Midbrain (tissue), 1 donor: ENCODE measurements at places on chromosomes 3 and 15.

DNA sequence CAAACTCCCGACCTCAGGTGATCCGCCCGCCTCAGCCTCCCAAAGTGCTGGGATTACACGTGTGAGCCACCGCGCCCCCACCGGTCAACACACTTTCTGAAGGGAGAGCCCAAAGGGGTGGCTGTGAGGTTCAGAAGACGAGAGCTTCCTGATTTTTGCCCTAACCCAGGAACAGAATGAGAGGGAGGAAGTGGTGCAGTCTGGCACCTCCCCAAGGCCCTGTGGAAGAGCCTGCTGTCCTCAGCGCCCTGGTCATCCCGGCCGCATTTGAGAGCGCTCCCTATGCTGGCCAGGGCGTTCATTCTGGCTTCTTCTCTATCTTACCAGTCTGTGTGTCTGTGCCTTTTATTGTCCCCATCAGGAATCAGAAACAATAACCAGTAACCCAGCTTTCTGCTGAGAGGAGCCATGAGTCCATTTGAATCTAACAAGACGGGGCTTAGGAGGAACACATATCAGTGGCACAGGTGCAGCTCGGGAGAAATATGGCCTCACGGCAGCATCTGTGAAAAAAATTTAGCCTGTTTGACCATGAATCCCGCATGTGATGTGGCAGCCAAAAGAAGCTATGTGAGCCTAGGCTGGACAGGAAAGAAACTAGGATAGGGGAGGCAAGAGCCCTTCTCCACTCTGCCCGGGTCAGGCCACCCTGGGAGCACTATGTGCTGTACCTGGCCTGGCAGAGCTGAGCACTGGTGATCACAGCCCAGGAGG lies 12.9 kb downstream of the BDH1 start:
- DNase-seq: peak; percentile 31

- no peak for DNase-seq
Measured at GRCh38 chr3:29348316-29348715, 67.4 kb downstream of the RBMS3 start.

DNA sequence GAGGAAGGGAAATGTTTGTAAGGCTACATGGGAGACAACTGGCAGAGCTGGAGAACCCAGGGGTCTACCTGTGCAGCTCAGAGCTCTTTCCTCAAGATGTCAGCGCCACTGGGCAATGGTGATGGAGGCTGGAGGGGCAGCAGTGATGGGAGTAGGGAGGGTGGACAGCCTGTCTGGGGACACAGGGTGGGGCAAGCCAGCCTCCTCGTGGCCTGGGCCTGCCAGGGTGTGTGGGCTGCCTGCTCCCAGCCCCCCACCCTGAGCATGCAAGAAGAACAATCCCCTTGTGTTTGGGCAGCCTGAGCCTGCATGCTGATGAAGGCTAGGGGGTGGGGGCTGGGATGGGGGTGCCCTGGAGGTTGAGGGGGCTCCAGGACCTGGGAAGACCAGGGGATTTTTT lies 1.2 kb downstream of the PCBP4 start:
- DNase-seq: peak; percentile 82

GRCh38 chr3:11717768-11718636 lies 74.3 kb upstream of the VGLL4 start:
- no peak for DNase-seq

DNA sequence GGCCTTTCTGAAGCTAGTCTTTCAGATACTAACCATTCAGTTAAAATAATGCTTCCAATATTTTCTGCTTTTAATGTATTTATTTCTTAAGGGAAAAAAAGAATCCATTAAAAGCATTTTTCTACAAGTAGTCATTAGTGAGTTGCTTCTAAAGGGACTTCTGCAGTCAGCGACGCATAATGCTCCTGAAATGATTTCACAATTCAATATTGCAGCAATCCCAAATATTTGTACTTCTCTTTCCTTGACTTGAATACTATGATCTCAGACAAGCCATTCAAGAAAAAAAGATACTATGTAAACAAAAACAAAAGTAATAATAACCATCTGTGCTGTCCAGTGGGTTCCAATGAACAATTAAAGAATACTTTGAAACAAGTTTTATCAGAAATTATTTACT lies 681.0 kb downstream of the DIPK2A start:
- DNase-seq: no peak

DNA sequence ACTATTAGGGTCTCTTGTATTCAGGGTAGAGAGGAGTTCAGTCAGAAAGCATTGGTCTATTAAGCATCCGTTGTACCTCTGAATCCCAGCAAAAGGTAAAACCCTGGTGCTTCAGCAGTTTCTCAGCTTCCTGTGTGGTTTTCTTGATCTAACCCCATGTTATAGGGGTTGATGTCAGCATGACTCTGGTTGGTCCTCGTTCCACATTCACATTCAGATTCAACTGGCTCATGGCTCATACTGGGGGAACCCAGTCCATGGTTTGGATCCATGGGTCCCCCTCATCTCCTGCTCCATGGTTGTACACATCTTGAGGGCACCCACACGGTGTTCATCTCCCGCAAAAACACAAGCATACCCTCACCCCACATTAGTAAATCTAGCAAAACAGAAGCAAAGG lies 47.7 kb upstream of the C2CD4B start:
- no peak for DNase-seq

- no peak for DNase-seq
Measured at GRCh38 chr15:51111061-51111460, 16.4 kb upstream of the TNFAIP8L3 start.

DNA sequence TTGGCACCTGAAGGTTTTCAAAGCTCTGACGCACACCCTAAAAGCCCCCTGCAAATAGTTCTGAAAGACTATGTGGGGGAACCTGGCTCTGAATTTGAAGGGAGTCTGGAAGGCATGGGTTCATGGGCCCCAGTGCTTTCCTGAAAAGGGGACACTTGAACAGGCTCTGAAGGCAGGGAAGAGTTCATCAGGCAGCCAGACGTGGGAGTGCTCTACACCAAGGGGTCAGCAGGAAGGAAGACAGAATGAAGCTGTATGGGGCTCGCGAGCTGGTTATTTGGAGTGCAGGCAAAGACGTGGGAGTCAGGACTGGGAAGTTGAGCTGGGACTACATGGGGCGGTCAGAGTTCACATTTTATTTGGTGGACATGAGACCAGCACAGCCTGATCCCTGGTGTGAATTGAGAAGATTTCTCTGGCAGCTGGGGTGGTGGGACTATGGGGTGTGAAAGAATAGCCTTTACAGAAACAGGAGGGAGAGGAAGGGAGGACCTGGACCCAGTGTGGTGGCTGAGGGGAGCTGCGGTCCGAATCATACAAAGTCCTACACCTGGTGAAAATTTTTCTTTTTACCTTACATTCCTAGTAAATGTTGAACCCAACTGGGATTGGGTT lies 12.6 kb downstream of the ABHD6 start:
- DNase-seq: no peak

GRCh38 chr15:39587731-39588530 lies 7.1 kb downstream of the THBS1 start:
- no peak for DNase-seq

- DNase-seq: no peak
Measured at GRCh38 chr3:172270557-172271166, 177.6 kb downstream of the GHSR start.

GRCh38 chr15:88221836-88222235 lies 34.7 kb downstream of the NTRK3 start:
- no peak for DNase-seq

DNA sequence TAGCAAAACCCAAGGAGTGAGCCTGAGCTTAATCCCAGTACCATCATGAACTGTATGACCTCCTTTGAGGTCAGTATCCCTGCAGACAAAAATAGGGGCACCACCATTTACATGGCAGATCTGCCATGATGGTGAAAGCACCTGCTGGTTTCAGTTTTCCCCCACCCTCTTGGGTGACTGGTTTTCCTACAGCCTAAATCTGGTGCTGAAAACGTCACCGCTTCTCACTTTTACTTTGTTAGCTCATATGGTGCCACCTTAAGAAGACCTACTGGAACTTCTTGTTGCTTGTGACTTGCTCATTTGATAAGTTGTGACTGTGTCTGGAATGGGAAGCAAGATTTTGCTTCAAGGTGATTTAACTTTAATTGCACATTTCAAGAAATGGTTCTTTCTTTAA lies 5.1 kb downstream of the PPP1R2 start:
- no peak for DNase-seq

- DNase-seq: no peak
Measured at GRCh38 chr15:44023176-44023575, 171.9 kb downstream of the FRMD5 start.

- no peak for DNase-seq
Measured at GRCh38 chr3:70849911-70850699, 537.7 kb upstream of the MDFIC2 start.

- DNase-seq: no peak
Measured at GRCh38 chr3:153045150-153045549, 116.9 kb upstream of the RAP2B start.

DNA sequence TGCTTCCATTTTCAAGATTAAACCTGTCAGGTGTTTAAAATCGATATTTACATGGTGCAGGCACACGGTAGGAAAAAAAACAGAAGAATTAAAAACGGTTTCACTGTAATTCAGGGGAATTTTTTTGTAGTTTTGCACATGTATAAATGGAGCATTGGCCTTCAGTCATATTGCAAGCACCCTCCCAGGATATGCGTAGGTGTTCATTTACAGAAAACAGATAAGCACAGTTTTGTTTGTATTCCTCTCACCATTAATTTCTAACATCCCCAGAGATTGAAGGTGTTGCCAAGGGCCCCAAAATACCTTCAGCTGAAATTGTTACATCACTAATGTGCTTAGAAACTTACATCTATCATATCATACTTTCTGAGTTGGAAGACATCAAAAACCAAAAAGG lies 427.1 kb upstream of the NR2F2 start:
- DNase-seq: no peak

DNA sequence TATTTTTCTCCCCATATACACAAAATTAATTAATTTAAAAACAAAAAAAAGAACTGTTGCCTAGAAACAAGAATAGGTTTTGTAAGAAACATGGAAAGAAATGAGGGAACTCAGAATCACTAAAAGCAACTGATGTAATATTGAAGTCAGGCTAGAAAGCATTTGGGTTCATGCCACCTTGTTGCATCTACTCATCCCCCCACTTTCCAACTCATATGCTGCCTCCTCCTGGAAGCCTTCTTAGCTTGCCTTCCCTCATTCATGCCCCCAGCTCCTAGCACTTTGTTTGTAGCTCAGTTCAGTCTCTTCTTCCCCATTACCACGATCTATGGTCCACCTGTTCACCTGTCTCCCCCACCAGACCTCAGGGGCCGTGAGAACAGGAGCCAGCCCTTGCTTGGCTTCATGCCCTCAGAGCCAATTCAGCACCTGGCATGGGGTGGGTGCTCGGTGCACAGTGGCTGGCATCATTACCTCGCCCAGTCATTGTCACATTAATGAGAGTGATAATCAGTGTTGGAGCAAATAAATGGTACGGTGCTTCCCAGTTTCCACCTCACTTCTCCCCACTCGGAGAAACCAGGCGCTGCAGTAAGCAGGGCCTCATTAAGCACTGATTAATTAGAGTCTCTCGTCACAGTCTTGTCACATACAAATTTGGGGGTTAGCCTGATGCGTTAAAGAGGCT lies 62.4 kb upstream of the SLC6A1 start:
- DNase-seq: no peak

- DNase-seq: no peak
Measured at GRCh38 chr15:47246317-47246716, 471.0 kb upstream of the SEMA6D start.

DNA sequence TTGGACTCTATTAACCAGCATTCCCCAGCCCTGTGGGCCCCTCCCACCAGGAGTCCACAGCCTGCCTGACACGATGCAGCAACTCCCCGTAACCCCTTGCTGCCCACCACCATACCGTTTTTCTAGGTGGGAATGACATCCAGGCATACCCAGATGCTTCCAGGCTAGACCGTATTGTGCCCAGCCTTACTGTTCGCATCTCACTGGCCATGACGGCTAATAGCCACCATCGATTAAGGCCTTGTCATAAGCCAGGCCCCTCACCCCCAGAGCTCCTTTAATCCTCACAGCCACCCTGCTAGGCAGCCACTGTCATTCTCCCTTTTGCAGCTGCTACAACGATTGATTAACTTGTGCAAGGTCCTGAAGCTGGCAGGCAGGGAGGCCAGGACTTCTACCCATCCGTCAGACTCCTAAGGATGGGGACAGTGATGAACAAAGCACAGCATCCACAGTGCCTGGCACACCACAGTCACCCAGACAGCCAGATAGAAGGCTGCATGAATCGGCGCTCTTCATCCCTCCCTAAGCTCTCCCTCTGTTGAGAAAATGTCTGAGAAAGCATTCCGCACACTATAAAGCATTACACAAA lies 60.0 kb upstream of the FLNB start:
- DNase-seq: no peak

DNA sequence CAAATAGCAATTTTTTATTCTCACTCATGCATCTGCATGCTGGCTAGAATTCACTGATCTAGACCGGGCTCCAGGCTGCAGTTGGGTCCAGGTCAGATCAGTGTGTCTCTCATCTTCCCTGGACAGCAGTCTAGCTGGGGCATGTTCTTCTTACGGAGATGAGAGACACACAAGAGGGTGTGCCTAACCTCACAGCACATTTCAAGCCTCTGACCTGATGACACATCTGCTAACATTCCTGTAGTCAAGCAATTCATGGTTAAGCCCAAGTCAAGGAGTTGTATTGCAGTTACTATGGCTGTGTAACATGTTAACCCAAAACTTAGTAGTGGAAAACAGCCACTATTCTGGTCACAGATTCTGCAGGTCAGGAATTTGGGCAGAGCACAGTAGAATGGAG lies 13.1 kb downstream of the BSN start:
- DNase-seq: no peak

DNA sequence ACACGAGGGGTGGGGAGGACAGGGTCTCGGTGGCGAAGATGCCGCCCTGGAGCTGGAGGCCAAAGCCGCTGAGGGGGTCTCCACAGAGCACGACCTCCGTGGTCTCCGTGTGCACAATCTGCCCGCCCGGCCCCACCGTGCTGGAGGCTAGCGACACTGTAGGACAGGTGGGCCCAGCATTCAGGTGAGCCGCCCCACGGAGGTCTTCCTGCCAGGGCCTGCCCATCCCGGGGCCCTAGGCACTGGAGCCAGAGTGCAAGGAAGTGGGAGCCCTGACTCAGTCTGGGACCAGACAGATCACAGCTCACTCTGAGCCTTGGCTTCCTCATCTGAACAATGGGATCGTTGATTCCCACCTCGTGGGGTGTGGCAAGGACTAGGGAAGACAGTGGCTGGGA lies 25.8 kb downstream of the GRIP2 start:
- DNase-seq: no peak

DNA sequence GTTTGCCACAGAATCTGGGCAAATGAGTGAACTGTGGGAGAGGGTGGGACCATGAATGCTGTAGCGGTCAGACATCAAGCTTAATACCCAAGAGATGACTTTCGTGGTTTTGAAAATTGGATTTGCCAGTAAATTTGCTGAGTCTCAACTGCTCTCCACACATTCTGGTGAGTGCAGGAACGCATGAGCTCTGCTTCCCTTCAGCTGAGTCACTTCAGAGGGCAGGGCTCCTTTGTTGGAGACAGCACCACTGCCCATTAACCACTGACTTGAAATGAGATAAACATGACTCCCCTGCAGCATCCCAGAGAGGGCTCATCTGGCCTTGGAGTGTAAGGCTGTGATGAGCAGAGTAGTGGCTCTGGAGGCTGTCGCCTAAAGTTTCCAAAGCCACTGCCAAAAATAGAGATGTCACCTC lies 22.6 kb downstream of the RARRES1 start:
- DNase-seq: no peak
